ENCODE measurements at places on chromosomes 16 and 17. TPM values are rescaled to one million over a fixed set of nuclear protein-coding genes. Genes with fewer than 3 reads are reported as not detected.

Gene KRT27
- polyA plus RNA-seq: not detected

Gene CCDC200
- polyA plus RNA-seq: not detected

Gene GRB7
- 14.3 TPM for polyA plus RNA-seq

Gene ABCA10
- 0.12 TPM for polyA plus RNA-seq

Gene AANAT
- not detected for polyA plus RNA-seq

Gene ZNRF1
- polyA plus RNA-seq: 22.8 TPM

Measured in foreskin keratinocyte (primary cell).